Ovary (tissue), 10 donors: ENCODE measurements at places on chromosomes 4 and X. TPM values are rescaled to one million over a fixed set of nuclear protein-coding genes. Genes with fewer than 3 reads are reported as not detected.

- H3K4me3 ChIP-seq: no peak overlapping the region
- no peaks in the 10 kb centered on the region for H3K36me3 ChIP-seq
- H3K27ac ChIP-seq: no peak overlapping the region
- no peaks in the 10 kb centered on the region for H3K4me1 ChIP-seq
- H3K27me3 ChIP-seq: no peaks in the 10 kb centered on the region
- no peak for DNase-seq
Observed at GRCh38 chrX:153732401-153732800, 7.7 kb downstream of the ABCD1 start.

- H3K4me1 ChIP-seq: no peaks in the 10 kb centered on the region
- H3K4me3 ChIP-seq: no peak overlapping the region
- H3K27ac ChIP-seq: no peak overlapping the region
- no peaks in the 10 kb centered on the region for H3K36me3 ChIP-seq
- no peaks in the 10 kb centered on the region for H3K27me3 ChIP-seq
Observed at GRCh38 chr4:106034751-106035150, 139.5 kb downstream of the NPNT start.

- H3K27me3 ChIP-seq: no peaks in the 10 kb centered on the region
- H3K4me1 ChIP-seq: no peaks in the 10 kb centered on the region
- H3K27ac ChIP-seq: no peak overlapping the region
Observed at GRCh38 chrX:100717363-100717762, 14.6 kb downstream of the SYTL4 start.

FAM199X gene
- total RNA-seq: 17.9 TPM
